ENCODE measurements at places on chromosomes 3 and 15. TPM values are rescaled to one million over a fixed set of nuclear protein-coding genes. Genes with fewer than 3 reads are reported as not detected.

Gene ATP6V1A
- total RNA-seq: 213 TPM

Gene GABRR3
- not detected for total RNA-seq

Gene GAP43
- total RNA-seq: under 0.01 TPM

Gene DZIP3
- 19.3 TPM for total RNA-seq

Gene HCN4
- not detected for total RNA-seq

Gene HHATL
- not detected for total RNA-seq

Gene CP
- total RNA-seq: not detected

Gene ZNF501
- 16.0 TPM for total RNA-seq

Gene TMEM207
- total RNA-seq: not detected

Gene UCN2
- total RNA-seq: 0.66 TPM

Gene ZNF710
- total RNA-seq: 9.4 TPM

Gene ELP6
- 20.0 TPM for total RNA-seq

Gene TWF2
- 76.3 TPM for total RNA-seq

Gene ACTC1
- total RNA-seq: 0.33 TPM

Gene ILDR1
- total RNA-seq: not detected

Gene PLOD2
- total RNA-seq: 114 TPM

Gene CCRL2
- total RNA-seq: 0.26 TPM

Gene ELL3
- 10.1 TPM for total RNA-seq

Gene FRMD5
- 4.3 TPM for total RNA-seq

Gene LINGO1
- total RNA-seq: not detected
